KG1 (cell line): ENCODE measurements at places on chromosomes 16 and 17.
A peak's percentile ranks its signal among the peaks of the same experiment; 100 is the strongest.

DNA sequence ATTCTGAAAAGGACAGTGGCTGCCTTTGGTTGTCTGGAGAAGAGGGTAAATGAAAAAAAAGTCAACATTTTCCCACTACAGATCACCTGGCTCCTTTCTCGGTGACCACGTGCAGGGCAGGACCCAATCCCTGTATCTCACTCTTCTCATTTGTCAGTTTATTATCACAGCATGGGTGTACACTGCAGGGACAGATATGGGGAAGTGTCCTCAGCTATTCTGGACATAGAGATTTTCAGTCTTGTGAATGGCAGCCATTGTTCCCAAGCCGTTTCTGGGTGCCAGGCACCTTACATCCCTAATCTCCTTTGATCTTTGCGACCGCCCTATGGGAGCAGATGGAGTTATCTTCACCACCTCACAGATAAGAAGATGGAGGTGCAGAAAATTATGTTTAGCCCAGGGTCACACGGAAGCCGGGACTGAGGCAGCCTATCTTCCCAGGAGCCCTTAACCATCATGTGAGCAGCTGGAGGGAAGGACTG, 7.2 kb downstream of the ADORA2B start:
- no peak for DNase-seq

DNA sequence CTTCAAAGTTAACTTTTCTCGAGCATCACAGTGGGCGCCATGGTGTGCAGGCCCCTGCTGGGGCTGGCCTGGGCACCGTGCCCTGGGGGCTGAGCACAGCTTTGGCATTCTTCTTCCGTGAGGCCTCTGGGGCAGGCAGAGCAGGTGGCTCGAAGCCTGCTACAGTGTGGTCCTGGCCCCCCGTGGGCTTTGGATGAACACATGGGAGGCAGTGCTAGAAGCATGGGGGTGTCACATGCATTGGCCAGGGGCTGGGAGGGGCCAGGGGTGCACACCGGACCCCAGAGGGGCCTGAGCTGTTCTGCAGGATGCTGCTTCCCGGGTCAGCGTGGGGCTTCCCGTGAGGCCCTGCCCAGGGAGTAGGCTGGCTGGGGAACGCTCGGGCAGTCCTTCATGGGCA, 12.1 kb upstream of the C16orf74 start:
- no peak for DNase-seq

DNA sequence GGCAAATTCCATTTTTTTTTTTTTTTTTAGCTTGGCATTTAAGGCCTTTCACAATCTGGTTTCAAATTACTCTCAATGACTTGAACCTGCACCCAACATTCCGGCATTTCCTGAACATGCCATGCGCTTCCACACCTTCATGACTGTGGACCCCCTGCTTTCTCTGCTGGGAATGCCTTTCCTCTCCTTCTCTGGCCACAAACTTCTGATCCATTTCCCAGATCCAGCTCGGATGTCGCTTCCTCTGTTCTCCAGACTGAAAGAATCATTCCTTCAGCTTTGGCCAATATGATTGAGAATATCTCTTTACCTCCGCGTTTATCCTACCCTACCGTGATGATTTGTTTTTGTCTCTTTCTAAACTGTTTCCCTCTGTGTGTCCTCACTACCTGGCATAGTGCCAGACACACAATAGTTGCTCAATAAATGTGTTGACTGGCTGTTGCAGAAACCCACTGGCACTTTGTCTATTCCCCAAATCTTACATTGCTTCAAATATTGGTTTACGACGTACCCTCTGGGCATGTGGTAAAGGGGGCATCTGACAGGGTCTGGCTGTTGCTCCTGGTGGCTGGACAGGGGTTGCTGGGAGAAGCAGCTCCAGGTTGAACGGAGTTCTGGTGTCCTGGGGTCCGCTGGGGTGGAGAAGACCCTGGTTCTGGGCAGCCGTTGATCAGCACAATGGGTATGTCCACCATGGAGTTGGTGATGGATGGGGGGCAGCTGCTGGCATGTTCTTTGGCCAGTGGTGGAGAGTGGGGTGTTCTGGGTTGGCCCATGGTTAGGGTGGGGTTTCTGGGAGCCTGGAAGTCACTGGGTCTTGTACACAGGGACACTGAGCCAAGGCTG, 14.7 kb downstream of the TNS4 start:
- DNase-seq = no peak

DNA sequence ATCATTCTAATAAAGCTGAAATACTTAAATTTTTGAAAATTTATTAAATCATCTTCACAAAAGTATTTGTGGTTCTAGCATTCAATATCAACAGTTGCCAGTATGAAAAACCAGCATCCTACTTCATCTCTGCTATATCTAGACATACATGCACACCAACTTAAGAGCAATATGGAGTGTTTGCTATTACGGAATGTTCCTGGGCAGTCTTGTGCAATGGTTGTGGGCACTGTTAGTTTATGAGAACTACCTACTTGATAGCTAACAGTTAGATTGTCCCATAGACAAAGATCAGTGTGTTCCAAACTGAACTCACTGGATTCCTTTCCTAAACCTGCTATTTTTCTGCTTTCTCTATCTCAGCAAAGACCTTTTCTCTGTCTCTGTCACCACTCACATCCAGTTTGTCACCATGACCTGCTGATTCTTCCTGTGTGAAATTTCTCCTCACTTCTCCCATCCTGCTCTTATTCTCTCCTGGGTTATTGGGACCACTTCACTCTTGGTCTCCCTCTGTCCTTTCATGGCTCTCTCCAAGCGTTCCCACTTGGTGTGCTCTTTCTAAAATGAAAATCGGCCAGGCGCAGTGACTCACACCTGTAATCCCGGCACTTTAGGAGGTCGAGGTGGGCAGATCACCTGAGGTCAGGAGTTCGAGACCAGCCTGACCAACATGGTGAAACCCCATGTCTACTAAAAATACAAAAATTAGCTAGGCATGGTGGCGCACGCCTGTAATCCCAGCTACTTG, 27.7 kb downstream of the CNTROB start:
- DNase-seq = no peak

- DNase-seq = no peak
Observed at GRCh38 chr17:49898366-49899190, 50.7 kb upstream of the TAC4 start.

DNA sequence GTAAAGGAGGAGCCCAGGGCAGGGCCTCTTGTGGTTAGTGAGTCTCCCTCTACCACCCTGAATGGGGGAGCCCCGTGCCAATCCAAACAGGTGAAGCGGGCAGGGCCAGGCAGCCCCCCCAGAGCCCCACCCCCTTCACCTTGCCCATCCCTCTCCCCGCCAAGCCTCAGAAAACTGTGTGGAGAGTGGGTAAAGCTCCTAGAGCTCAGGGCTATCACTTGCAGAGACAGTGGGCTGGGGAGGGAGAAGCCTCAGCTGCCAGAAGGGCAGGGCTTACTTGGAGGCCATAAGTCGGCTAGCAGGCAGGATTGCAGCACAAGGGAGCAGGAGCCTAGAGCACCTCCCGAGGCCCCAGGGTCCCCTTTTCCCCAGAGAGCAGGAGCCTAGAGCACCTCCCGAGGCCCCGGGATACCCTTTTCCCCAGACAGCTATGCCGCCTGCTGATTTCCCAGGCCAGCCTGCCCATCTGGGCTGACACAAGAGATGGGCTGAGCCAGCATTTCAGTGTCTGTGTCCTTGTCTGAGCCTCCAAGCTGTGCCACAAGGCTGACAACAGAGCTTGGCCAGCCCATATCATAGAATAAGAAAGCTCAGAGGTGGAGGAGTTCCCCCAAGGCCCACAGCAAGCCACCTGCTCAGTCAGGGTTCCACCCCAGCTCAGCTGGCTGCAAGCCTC, 6.7 kb upstream of the KRT14 start:
- no peak for DNase-seq

DNA sequence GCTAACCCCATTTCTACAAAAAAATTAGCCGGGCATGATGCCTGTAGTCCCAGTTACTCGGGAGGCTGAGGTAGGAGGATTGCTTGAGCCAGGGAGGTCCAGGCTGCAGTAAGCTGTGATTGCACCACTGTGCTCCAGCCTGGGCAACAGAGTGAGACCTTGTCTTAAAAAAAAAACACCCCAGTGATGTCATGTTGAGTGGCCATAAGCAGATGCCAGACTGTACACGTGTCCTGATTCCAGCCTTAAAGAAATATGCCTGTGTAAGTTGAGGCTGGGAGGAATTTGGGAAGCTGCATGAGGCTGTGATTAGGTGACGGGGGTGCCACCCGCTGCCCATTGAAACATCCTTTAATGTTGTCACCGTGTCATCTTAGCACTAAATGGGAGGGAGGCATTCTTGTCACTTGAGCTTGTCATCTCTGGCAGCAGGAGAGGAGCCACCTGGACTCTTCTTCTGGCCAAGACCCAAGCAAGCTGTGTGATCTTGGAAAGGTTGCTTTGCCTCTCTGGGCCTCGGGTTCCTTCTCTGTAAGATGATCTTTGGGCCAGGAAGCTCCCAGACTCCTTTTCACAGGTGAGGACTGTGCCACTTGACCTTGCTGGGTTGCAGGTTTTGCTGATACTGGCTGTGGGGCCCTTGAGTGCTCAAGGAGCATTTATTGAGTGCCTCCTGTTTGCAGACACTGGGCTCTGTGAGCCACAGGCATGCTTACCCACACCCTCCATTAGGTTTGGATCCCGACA, 98.3 kb upstream of the CIBAR2 start:
- DNase-seq = no peak

DNA sequence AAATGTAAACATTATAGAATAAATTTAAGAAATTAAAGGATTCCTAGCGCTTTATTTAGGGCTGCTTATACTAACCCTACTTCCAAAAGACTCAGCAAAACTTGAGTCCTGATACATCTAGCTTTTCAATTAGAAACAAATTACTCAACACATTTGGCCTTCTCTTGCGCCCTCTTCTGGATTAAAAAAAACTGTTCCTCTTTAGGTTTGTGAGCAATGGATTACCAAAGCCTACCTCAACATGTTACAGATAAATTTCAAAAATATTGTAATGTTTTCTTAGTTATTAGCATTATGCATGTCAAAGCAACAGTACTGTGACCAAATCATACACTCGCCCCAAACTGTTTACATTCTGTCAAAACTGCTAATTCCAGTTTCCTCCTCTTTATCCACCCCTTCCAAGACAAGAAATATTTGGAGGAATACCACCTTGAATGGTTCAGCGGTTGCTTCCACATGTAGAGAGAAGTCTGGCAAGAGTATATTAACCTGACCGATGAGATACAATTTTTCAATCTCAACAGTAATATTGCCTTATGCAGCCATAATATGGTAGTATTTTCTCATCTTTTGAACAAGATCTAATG, 2.7 kb downstream of the NUFIP2 start:
- DNase-seq = peak; percentile 67

DNA sequence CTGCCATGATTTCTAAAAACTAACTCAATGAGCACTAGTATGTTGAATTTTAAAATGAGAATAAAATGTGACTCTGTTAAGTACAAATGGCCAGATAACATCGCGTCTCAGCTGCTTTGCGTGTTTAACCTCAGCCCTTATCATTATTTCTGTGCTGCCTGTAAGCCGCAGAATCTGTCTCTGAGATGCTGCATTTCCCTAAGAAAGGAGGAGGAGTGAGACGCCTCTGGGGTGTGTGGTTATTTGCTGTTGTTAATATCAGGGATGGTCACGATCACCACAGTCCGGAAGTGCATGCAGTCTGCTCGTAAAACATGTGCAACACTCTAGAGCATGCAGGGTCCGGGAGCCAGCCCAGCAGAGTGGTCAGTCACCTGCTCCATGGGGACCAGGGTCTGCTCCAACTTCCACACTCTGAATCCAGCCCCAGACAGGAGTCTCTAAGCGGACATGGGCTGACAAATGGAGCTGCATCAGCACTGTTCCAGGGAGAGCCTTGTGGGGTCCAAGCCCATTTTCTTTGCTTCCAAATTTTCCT, 342.5 kb downstream of the MAF start:
- DNase-seq = no peak

- DNase-seq = no peak
Observed at GRCh38 chr17:7855660-7856010, 769 bp downstream of the TMEM88 start.

DNA sequence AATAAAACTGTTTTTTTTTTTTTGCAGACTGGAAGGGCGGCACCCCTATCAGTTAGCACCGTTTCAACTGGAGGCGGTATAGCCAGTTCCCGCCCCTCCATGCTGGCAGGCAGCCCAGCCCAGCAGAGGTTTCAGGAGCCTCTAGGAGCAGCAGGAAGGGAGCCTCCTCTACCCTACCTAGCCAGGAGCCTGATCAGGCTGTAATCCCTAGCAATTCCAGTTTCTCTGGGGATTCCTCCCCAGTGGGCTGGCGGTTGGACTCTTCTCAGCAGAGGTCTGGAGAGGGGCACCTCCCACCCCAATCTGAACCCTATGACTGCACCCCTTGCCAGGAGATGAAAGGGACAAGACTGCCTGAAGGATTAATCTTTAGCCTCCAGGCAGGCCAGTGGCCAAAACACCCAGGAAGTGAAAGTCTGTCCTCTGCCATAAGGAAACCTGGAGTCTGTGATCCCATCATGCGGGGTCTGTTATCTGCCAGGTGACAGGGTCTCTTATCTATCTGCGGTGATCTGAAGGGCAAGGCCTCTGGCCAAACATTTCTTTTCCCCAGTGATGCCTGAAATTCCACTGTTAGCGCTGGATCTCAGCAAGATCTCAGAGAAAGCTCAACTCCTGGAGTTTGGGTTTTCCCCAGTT, 4.9 kb upstream of the CDH1 start:
- no peak for DNase-seq

- no peak for DNase-seq
Observed at GRCh38 chr17:72890711-72891110, 201.8 kb downstream of the SLC39A11 start.

GRCh38 chr17:233473-233941, 52.1 kb upstream of the DOC2B start:
- DNase-seq = no peak

- DNase-seq = no peak
Observed at GRCh38 chr17:31673076-31673475, 186.0 kb downstream of the COPRS start.

DNA sequence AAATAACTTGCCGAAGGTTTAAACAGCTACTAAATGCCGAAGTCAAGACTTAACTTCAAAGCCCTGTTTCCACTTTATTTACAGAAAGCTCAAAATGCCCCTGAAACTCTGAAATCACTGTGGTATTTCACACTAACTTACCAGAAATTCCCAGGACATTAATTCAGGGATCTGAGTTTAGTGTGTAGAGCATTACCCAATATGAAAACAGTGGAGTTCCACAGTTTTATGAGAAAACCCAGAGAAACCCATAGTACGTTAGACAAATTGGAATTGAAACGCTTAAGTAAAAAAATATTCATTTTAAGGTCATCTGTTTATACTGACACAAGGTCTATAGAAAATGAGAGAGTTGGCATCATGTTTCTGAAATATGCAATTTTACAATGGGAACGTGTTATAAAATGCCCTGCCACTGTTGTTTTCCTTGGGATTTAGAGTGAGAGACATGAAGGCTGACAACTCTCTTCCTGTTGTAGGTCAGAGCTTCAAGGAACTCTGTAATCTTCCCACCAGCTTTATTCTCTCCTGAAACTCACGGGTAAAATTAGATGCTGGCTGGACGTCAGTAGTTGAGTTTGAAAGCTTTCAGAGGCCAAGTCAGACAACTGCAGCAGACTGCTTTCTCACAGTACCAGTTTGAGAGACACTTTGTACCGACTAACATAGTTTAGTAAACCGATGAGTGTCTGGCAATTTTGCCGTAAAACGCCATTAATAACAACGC, 139.4 kb upstream of the TBX2 start:
- no peak for DNase-seq

- no peak for DNase-seq
Observed at GRCh38 chr17:27368151-27368795, 74.4 kb downstream of the WSB1 start.
